ENCODE measurements at places on chromosomes 3 and 15.
A peak's percentile ranks its signal among the peaks of the same experiment; 100 is the strongest.

GRCh38 chr15:36186376-36186775, 393.1 kb upstream of the CDIN1 start:
- DNase-seq: no peak

DNA sequence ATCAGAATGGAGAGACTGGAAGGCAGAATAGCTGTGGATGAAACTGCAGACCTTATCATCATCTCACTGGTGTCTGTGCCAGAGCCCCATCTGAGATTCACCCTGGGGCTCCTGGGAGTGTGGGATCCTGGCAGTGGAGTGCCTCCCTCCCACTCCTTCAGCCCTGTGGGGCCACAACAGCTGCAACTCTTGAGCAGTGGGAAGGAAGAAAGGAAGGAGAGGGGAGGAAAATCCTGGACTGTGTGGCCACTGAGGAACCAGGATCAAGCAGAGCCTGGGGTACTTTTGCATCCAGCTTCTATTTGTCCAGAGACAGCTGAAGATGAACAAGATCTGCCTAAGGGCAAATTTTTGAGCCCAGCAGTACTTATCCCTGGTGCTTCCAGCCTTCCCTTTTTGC, 13.1 kb upstream of the ALDH1A2 start:
- DNase-seq: no peak

GRCh38 chr15:38438031-38438986, 15.6 kb upstream of the FAM98B start:
- no peak for DNase-seq

GRCh38 chr3:129344540-129345220, 66.0 kb downstream of the HMCES start:
- DNase-seq: no peak

DNA sequence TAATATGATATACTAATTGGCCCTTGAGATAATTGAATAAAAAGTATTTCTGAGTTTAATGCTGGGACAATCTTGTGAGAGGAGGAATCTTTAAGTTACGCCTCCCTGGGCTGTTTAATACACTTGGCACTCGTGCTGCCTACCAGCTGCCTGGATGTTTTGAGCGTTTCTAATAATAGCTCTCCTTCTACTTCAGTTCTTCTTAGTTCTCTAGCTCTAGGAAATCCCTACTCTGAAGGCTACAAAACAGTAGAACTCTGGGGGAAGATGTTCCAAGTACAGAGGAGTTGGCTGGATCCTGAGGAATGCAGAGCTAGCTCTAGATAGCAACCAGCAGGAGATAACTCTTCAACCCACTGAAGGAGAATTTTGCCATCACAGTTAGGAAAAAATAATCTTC, 3.5 kb downstream of the NAALADL2 start:
- no peak for DNase-seq

DNA sequence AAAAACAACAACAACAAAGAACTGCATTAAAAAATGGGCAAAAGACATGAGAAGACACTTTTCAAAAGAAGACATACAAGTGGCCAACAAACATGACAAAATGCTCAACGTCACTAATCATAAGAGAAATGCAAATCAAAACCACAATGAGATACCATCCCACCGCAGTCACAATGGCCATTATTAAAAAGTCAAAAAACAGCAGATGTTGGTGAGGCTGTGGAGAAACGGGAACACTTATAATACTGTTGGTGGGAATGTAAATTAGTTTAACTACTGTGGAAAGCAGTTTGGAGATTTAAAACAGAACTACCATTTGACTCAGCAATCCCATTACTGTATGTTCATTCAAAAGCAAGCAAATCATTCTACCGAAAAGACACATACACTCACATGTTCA, 15.1 kb downstream of the EIF1B start:
- DNase-seq: no peak

- no peak for DNase-seq
Observed at GRCh38 chr3:34008191-34008590, 209.8 kb downstream of the PDCD6IP start.

DNA sequence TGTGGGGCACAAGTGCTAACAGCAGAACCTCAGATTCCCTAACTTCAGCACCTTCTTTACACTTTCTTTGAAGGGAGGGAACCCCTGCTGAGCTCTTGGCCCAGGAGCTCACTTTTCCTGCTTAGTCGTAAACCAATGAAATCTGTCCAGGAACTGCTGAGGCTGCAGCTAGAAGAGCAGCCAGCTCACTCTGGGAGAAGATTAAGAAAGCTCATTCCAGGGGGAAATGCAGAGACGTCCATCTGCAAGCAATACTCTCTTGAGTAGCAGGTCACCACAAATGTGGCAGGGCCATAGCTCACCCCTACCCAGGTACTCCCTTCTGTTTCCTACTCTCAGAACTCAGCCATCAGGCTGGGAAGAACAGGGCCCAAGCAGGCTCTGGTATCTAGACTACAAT, 103.3 kb downstream of the WDR76 start:
- no peak for DNase-seq

- DNase-seq: no peak
Observed at GRCh38 chr3:6867269-6867668, 6.4 kb downstream of the GRM7 start.

- no peak for DNase-seq
Observed at GRCh38 chr15:73125219-73125618, 73.0 kb downstream of the NEO1 start.

GRCh38 chr15:90789462-90789861, 72.3 kb downstream of the BLM start:
- DNase-seq: no peak

DNA sequence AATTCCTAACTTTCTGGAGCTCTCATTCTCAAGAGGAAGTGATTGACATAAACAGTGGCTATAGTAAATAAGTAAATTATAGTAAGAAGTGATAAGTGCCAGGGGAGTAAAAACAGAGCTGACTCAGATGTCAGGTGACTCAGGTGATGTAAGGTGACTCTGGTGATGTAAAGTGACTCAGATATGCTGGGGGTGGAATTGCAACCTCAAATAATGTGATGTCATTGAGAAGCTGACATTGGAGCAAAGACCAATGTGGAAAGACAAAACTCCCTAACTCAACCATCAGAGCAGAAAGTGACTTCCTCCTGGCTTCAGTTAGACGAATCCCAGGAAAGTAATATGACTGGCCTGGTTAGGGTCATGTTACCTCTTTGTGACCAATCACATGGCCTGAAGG, 144.2 kb upstream of the SNTN start:
- no peak for DNase-seq

- DNase-seq: no peak
Observed at GRCh38 chr15:92929002-92929401, 28.9 kb downstream of the CHD2 start.

GRCh38 chr15:73906346-73907034, 19.8 kb upstream of the LOXL1 start:
- DNase-seq: no peak

DNA sequence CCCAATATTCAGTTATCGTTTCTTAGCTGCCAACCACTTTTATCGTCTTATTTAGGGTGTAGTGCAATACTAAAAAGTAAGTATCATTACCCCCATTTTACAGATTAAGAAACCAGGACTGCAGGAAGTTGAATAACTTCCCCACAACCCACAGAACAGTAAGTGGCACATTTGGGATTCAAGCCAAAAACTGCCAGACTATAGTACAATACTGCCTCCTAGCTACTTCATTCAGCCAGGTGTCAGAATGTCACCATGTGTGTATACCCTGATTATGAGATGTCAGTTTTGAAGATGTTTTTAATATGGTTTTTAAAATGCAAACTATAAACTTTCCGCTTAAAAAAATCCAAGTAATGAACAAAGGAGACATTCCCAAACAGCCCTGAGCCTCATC, 74.2 kb upstream of the PROK2 start:
- no peak for DNase-seq

- DNase-seq: no peak
Observed at GRCh38 chr3:194727435-194728128, 41.9 kb downstream of the FAM43A start.

- DNase-seq: no peak
Observed at GRCh38 chr15:43955140-43955539, 128.3 kb downstream of the WDR76 start.

DNA sequence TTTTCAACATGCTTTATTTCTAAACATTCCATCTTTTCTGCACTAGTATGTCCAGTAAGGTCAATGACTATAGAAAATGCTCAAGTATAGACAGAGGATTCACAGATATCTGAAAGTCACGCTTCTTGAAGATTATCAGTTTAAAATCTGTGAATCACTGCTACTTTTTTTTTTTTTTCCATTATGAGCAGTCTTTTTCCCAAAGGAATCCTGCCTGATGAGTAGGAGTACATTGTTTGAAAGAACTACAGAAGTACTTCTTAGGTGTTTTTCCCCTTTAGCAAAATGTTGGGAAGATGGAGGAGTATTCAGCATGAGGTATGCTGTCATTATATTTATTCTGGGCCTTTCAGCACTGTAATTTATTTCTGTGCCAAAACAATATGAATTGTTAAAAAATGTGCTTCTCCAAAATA, 266.2 kb downstream of the NLGN1 start:
- DNase-seq: no peak

DNA sequence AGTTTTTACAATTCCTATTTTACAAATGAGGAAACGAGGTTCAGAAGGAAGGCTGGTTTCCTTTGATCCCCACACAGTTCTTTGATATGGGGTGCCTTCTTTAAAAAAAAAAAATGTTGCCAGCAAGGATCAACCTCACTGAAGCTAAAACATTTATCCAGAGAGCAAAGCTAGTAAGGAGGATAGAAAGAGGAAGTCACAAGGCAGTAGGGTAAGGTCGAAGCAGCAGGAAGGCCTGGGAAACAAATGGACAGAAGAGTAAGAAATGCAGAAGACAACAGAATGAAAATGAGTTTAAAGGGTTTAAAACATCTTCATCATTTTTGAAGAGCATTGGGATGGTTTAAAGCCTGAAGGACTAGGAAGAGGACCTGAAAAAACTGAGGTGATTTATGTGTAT, 30.6 kb upstream of the CP start:
- no peak for DNase-seq

- DNase-seq: no peak
Observed at GRCh38 chr15:64151727-64152506, at the start of gene SNX22. Gene SNX22, plus strand, starts transcription at chr15:64151731. Its CDS starts 45 bp downstream, at chr15:64151776.

DNA sequence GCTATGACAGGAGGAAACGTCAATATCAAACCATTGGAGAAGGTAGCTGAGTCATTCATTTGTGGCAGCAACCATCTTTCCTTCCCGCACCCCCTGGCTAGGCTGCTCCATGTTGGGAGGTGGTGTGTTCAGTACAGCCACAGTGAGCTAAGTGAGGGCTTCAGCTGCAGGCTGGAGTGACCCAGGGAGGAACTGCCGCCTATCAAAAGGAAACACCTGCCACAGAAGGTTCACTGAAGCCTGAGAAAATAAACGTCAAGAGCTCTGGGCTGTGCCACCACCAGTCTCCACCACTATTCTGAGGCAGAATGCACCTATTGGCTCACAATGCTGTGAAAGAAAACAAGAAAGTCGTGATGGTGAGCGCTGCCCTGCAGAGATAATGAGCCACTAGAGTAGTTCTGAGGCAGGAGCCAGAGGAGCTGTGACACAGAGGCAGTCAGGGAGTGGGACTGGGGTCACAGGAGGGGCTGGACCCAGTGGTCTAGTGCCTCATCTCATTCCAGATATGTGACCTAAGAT, 34.8 kb upstream of the CD47 start:
- no peak for DNase-seq

GRCh38 chr3:168094877-168095610, 680 bp downstream of the GOLIM4 start:
- DNase-seq: peak; percentile 26

GRCh38 chr15:77282333-77282732, 137.6 kb downstream of the PEAK1 start:
- DNase-seq: no peak

DNA sequence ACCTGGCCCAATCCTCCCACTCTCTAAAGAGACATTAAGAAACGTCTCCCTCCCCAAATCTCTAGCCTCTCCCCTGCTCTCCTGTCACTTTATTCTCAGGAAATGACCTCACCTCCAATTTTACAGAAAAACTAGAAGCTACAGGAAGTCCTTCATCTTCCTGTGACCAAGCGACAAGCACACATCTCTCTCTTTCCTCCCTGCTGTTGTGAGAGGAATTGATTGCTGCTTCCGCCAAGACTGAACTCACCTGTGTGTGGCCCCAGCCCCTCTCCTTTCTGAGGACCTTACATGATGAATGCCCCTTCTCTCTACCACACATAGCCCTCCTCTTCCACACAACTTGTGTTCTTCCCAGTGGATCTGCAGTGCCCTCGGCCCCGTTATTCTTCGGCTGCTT, 18.2 kb downstream of the DNAJB8 start:
- no peak for DNase-seq

- no peak for DNase-seq
Observed at GRCh38 chr15:100705841-100706240, 103.5 kb downstream of the ASB7 start.

DNA sequence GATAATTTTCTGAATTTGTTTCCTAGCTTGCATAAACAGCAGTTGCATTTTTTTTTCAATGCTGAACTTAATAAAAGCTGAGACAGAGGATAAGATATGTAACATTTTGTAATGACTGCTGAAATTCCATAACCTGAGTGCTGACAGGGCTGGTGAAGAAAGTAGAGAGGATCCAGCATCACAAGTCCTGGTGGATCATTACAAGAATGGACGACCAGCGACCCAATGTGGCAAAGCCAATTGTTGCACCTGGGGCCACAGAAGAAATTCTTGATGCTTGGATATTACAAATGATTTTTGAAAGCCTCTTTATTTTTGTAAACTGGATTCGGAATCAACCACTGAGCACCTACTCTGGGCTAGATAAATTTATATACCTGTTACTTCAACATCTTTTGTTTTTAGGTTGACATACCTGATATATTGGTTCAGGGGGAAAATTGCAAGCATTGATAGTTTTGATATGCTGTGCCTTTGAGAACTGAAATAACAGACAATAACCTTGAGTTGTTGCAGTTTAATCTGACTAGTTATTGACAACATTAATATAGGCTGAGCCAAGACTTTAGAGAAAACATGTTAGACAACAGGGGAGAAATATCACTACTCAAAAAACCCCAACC, 3.9 kb upstream of the ACTL6A start:
- no peak for DNase-seq

DNA sequence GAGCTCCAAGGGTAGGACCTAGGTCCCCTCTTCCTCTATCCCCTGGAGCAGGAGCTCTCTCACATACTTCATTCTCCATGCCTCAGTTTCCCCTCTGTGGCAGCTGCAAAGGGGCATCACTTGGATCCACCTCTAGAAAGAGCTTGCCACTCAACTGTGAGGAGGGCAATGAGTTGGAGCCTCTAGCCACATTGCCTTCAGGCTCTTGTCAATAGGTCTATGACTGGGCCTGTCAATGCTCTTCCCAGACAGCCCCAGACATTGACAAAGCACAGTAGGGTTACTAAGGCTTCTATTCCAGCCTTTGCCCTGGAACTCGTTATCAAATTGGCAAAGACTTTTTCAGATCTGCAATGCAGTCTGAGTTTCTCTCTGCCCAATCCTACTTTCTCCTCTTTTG, 4.4 kb upstream of the VIPR1 start:
- no peak for DNase-seq

- no peak for DNase-seq
Observed at GRCh38 chr15:39643727-39644126, 62.8 kb downstream of the THBS1 start.
